ENCODE measurements at places on chromosomes 13 and 19.

- DNase-seq: no peak
Measured at GRCh38 chr13:109990296-109990695, 203.9 kb upstream of the IRS2 start.

GRCh38 chr13:71860547-71861138 is 6.4 kb downstream of the DACH1 start:
- DNase-seq: no peak

- DNase-seq: no peak
Measured at GRCh38 chr19:9953802-9954542, 17.7 kb upstream of the OLFM2 start.

DNA sequence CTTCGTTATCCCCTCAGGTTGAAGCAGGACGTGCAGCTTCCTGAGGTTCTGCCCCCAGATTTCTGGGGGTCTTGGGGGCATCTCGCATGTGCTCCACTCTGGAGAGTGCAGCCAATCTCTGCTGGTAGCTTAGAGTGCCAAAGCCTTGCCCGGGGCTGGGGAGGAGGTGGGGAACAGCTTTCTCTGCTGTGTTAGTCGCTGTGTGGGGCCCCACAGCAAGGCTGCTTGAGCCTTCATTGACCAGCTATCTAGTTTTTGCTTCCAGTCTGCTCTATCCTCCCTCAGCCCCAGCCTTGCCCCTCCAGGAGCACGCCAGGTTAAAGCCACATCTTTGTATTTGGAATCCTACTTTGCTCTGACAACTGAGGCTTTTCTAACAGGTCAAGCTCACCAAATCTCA is 32.0 kb upstream of the MEDAG start:
- DNase-seq: no peak

- no peak for DNase-seq
Measured at GRCh38 chr13:88862095-88862620, 1191.0 kb downstream of the SLITRK5 start.

DNA sequence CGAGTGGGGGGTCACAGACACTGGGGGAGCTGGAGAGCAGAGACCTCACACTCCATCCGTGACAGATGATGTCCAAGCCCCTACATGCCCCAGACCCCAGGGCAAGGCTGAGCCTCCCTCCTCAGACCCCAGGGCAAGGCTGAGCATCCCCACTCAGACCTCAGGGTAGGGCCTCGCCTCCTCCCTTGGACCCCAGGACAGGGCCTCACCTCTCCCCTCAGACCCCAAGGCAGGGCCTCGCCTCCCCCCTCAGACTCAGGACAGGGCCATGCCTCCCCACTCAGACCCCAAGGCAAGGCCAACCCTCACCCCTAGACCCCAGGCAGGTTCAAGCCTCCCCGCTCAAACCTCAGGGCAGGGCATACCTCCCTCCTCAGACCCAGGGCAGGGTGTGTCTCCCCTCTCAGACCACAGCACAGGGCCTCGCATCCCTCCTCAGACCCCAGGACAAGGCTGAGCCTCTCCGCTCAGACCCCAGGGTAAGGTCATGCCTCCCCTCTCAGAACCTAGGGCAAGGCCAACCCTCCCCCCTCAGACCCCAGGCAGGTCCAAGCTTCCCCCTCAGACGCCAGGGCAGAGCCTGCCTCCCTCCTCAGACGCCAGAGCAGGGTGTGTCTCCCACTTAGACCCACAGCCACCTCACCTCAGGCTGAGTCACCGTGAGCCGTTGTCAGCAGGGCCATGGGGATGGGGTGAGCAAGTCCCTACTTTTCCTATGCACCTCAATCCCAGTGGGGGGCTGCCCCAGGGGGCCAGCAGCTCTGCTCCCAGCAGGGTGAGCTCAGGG is 1.7 kb upstream of the S1PR4 start:
- peak; percentile 60 for DNase-seq

DNA sequence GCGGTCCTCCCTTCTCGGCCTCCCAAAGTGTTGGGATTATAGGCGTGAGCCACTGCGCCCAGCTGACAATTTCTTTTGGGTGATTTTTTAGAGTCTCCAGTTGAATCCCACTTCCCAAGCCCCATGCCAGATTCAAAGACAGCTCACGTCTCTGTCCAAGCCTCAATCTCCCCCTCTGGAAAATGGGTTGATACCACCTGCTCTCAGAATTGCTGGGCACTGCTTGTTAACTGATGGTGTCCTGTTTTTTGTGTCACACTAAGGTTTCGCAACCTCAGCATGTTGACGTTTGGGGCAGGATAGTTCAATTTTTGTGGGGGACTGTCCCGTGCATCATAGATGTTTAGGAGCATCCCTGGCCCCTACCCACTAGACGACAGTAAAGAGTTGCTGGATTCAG is 14.2 kb upstream of the UPF1 start:
- DNase-seq: no peak

GRCh38 chr19:42246922-42247639 is 4.7 kb upstream of the GSK3A start:
- DNase-seq: no peak

GRCh38 chr13:107067381-107067780 is 499.4 kb upstream of the ARGLU1 start:
- no peak for DNase-seq

GRCh38 chr13:27038323-27038722 is 133.3 kb downstream of the USP12 start:
- DNase-seq: no peak

Data from T-helper 2 cell treated with Interferon-gamma antibody and Interleukin-4, amounts not matched to agents 5 μg/mL and 100 μg/mL, for 36 hours (primary cell).